Fibroblast of skin of left biceps (primary cell): ENCODE measurements at places on chromosomes 6 and 20.

- no peak for DNase-seq
Observed at GRCh38 chr6:10720265-10720959, 2.5 kb upstream of the TMEM14C start.

GRCh38 chr6:9978480-9978879 lies 436.4 kb downstream of the TFAP2A start:
- DNase-seq = no peak

DNA sequence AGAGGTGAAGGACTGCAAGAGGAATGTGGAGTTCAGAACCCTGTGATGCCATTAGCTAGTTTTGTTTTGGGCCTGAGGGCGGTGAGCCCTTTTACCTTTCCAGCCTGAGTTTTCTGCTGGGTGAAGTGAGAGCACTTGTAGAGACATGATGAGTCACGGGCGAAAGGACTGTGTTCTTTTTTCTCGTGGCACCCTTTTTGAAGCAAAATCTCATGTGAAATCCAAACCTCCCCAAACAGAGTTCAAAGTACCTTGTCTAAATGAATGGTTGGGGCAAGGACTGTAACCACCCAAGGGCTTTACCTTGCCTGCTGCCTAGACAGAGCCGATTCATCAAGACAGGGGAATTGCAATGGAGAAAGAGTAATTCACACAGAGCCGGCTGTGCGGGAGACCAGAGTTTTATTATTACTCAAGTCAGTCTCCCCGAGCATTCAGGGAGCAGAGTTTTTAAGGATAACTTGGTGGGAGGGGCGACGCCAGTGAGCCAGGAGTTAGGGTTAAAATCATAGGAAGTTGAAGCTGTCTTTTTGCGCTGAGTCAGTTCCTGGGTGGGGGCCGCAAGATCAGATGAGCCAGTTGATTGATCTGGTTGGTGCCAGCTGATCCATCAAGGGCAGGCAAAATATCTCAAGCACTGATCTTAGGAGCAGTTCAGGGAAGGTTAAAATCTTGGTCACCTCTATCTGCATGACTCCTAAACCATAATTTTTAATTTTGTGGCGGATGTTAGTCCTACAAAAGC lies 25.8 kb downstream of the SAMD5 start:
- no peak for DNase-seq

DNA sequence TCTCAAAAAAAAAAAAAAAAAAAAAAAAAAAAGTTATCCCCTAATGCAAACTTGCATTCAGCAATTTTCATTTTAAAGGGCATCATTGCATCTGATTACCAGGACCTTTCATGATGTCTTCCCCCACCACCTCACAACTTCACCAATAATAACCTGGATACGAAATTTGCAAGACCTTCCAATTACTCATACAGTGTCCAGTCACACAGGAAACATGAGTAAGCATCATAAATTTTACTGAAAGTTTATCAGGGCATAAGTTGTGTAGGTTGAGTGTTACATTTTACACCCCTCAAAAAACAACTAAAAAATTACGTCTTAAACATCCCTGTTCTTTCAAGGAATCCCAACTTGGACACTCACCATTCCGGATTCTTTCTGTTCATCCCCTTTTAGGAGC lies 79.1 kb upstream of the ANKEF1 start:
- DNase-seq = no peak

DNA sequence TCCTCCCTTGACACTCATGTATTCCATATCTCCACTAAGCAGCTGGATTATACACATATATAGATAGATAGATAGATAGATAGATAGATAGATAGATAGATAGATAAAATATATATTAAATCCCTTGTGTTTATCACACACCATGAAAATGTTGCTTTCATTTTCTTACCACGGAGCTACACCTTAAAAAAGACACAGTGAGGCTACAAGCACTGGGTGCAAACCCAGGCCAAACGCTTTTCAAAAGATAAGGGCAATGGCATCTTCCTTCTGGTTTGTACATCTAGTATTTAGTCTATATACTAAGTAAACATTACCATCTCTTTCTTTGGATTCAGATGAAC lies 377.1 kb downstream of the ESR1 start:
- DNase-seq = no peak

GRCh38 chr6:109455437-109456110 lies at the start of gene MICAL1:
Gene MICAL1 (minus strand): TSS chr6:109455772. CDS start chr6:109454196, 1,576 bp downstream.
- DNase-seq = no peak

GRCh38 chr6:70764706-70765105 lies 97.0 kb downstream of the SMAP1 start:
- no peak for DNase-seq

- DNase-seq = no peak
Observed at GRCh38 chr20:14622796-14623195, 285.4 kb upstream of the FLRT3 start.
